ENCODE measurements at places on chromosomes 4 and X.

DNA sequence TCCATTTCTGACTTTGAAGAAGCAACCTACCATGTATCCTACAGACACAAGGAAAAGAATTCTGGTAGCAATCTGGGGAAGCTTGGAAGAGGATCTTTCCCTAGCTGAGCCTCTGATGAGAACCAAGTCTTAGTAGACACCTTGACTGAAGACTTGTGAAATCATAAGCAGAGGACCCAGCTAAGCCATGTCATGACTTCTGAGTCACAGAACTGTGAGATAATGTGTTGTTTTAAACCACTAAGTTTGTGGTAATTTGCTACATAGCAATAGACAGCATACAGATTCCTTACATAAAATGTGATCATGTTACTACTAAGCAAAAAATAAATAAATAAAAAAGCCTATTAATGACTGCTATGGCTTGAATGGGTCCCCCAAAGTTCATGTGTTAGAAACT, 71.3 kb upstream of the ANKRD50 start:
- no peak for DNase-seq

- DNase-seq: no peak
Measured at GRCh38 chr4:151690164-151690870, 70.5 kb downstream of the GATB start.

- no peak for DNase-seq
Measured at GRCh38 chrX:23276475-23276874, 58.2 kb upstream of the PTCHD1 start.

- DNase-seq: no peak
Measured at GRCh38 chr4:87975466-87975865, at the start of gene SPP1. TSS of gene SPP1 (plus strand) at chr4:87975714. CDS start at chr4:87976896, 1,182 bp downstream.

- DNase-seq: no peak
Measured at GRCh38 chr4:1969928-1970723, 38.6 kb downstream of the NELFA start.

DNA sequence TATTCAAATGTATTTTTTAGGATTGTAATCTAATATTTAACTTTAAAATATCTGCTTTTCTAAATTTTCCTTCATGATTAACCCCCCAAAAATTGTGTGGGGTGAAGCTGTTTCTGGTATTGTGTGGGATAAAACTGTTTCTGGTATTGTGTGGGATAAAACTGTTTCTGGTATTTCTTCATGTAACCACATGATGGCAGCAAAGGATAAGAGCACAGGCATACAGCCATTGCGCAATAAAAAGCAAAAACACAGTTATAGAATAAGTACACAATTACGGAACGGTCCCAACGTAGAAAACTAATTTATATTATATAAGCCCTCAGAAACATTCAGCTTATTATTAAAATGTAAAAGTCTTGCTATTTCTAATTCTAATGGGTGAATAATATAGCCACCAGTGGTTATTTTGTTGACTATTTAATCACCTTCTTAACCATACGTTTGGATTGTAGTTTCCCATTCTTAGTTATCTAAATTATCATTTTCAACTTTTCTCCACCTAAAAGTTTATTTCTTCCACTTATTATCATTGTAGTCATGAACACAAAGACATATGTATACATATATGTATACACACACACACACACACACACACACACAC, 333.9 kb upstream of the FSTL5 start:
- no peak for DNase-seq

DNA sequence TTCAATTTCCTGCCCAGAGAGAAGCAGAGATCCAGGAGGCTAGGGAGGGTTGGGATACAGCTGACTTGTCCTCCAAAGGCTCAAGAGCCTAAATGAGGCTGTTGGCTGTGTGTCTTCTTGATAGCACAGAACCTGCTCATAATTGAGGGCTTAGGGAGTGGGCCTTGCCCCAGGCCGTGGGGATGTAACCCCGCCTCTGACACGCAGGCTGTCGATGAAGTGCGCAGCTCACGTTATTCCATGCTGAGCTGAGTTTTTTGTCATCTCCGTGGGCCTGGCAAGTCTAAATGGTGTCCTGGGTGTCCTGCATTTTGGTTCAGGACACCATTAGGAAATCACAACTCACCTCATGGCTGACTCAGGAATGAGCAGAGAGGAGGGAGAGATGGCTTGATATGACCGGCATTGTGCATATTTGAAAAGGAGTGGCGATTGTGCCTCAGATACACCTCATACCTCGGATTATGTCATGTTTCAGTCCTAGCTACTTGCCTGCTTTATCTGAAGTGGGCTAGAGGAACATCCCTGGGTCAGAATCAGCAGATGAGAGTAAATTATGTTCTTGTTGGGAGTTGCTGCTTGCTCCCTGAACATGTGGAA, 43.7 kb downstream of the FHDC1 start:
- DNase-seq: no peak

DNA sequence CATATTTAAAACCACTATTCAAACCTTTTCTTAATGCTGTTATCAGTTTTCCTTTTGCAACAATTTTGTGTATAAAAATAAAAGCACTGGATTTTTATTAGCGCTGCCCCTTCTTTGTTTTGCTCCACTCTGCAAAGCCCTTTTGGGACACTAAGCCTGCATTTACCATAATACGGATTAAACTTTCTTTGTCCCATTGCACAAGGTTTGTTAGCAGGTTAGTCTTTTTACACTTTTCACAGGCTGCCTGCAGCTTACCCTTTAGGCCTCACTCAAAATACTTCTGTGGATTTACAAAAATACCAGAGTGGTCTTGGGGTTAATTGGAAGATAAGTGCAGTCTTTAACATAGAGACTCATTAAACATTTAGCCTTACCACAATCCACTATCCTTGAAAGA, 35.7 kb upstream of the MAB21L2 start:
- DNase-seq: no peak

DNA sequence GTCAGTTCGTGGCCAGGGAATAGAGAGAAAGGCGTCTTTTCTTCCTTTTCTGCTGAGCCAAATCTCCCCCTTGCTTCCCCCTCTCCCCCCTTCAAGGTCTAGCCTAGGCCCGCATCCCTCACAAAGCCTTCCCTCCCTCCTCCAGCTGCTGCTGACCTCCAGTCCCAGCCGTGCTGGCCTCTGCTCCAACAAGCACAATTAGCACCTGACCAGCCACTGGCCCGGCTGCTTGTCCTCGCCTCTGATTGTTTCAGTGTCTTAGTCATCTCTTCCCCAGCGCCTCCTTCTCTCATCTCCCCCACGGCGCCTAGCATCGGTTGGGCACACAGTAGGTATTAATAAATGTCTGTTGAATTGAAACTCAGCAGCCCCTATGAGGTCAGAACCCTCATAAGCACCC, 4.2 kb downstream of the ELF4 start:
- DNase-seq: no peak

DNA sequence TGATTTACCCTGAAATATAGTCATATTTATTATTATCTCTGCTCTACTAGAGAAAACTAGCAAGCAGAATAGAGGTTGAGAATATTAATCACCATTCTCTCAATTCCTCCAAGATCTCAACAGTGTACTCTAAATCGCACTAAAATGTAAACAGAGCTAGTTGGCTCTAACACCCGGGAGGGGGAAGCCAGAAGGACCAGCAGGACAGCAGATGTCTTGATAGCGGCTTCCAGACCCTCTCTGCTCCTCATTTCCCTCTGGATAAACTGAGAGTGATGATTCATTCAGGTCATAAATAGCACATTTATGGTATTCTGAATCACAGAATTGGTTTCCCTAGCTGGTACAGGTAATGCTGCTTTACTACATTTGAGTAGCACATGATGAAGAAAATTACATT, 82.5 kb downstream of the TBC1D9 start:
- DNase-seq: no peak

- DNase-seq: no peak
Measured at GRCh38 chrX:141936080-141936479, 32.4 kb downstream of the MAGEC1 start.

- no peak for DNase-seq
Measured at GRCh38 chr4:835148-836002, 9.4 kb upstream of the CPLX1 start.

- DNase-seq: peak; percentile 14
Measured at GRCh38 chrX:27336466-27337091, 126.6 kb downstream of the PPP4R3C start.

DNA sequence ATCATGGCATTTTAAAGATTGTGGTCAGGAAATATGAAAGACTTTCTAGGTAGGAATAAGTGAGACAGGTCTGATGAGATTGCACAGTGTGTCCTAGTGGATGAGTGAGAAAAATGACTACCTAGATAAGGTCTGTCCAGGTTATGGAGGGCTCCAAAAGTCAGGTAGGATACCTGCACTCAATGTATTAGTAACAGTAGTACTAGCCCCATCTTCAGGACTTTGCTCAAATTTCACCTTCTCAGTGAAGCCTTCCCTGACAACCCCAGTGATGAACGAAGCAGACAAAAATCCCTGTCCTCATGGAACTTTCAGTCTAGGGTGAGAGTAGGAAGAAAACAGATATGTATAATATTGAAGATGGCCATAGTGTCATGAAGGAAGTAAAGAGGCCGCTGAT, 85.7 kb downstream of the ZIC3 start:
- DNase-seq: no peak

DNA sequence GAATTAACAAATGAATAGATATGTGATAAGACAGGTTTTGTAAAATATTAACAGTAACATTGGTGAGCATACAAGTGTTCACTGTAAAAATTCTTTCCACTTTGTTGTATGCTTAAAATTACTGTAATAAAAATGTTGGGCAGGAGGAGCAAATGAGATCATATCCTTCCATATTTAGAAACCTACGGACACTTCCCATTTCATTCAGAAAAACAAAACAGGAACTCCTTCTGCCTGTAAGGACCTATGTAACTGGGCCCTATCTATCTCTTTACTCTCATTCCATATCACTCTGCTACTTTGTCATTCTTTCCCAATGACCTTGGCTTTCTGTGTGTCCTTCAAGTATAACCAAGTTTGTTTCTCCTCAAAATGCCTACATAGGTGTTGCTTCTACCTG, 53.7 kb upstream of the SLC39A8 start:
- DNase-seq: no peak

DNA sequence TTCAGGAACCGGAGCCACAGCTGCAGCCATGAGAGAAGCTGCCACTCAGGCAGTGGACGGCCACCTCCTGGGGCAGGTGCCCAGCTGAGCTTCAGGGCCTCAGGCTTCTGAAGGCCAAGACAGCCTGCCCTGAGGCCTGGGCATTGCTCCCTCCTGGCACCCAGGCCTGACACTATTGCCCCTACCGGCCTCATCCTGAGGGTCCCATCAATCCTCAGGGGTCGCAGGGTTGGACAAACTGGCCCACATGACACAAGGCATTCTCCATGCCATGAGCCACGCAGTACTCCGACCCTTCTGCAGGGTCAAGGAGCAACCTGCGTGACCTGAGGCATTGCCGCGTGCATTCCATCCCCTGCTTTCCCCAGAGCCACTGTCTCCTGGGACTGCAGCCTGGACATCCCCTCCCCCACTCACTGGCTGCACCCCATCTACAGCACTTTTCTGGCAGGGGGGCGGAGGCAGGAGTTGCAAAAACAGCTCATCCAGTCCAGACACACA, 3.0 kb upstream of the ZFP92 start:
- no peak for DNase-seq

GRCh38 chr4:53815281-53815680, 224.0 kb upstream of the LNX1 start:
- no peak for DNase-seq

DNA sequence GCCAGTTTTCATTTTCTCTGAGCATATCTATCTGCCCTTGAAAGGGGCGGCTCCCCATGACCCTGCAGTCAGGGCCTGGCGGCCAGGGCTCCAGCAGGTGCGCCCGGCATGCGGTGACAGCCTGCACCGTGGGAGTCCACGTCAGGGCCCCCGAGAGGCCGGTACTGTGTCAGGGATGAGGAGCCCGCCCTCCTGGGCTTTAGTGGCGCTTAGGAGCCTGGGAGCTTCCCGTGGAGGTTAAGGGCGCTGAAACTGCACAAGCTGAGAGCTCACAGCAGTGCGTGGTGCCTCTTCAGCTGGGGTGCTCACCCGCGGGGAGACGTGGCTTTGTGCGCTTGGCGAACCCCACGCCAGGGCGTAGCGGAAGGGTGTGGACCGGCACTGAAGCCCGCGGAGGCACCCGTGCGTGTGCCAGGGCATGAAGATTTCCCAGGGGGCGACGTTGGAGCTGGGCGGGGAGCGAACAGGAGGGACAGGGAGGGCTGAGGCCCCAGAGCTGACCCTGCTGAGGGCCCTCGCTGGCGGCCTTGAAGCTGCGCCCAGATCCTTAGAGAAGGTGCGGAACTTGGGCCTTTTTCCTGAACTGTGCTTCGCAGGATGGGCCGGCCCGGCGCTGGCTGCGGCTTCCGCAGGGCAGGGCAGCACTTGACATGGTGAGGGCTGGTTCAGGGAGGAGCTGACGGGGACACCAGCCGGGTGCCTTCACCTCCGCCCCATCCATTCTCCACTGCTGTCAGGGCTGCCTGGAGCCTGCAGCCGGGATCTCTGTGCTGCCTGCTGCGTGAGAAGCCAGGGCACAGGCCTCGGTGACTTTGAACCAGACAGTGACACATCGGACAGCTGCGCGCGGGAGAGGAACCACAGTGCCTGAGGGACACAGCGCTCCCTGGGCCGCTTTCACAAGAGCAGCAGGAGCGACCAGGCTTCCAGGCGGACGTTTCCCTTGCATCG, 32.9 kb downstream of the HTT-AS start:
- DNase-seq: no peak

- DNase-seq: no peak
Measured at GRCh38 chrX:39170464-39170863, 369.2 kb downstream of the MID1IP1 start.

DNA sequence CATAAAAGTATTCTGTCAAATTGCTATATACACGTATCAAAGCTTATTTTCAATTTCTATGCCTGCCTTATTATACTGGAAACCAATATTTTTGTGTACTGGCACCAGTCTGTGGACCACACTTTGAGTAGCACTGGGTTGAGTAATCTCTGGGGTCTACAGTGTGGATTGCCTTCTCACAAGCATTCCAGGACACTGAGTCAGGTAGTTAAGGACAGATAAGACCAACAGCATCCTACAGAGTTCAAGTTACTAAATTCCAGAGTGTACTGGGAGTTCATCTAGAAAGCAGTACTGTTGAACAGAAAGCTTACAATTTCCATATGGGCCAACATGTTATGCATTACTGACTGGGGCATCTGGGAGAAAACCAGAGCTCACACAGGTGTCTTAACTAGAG, 61.8 kb downstream of the VMA21 start:
- no peak for DNase-seq

GRCh38 chrX:152904151-152905080, 6.5 kb downstream of the ZNF185 start:
- peak; percentile 26 for DNase-seq

DNA sequence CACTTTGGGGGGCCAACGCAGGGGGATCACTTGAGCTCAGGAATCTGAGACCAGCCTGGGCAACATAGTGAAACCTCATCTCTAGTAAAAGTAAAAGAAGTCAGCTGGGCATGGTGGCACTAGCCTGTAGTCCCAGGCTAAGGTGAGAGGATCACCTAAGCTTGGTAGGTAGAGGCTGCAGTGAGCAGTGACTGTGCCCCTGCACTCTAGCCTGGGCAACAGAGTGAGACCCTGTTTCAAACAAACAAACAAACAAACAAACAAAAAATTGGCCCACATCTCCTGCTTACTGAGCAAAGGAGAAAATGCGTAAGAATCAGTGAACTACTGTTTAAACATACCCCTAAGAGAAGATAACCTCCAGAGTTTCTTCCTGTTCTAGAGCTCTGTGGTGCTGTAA, 85.3 kb downstream of the FRYL start:
- DNase-seq: no peak

Measured in stimulated activated CD4-positive, alpha-beta T cell treated with anti-CD3 and anti-CD28 coated beads, TNF-alpha, amount 100 ng/mL, for 24 hours (primary cell).